ENCODE measurements at places on chromosomes 16 and 17.

- DNase-seq = no peak
Measured at GRCh38 chr17:64326420-64327054, 63.5 kb upstream of the TEX2 start.

- no peak for DNase-seq
Measured at GRCh38 chr17:9195961-9196670, 174.8 kb downstream of the NTN1 start.

- no peak for DNase-seq
Measured at GRCh38 chr17:42078396-42079043, 19.8 kb downstream of the ZNF385C start.

GRCh38 chr17:63246344-63246743 lies 199.8 kb downstream of the CYB561 start:
- no peak for DNase-seq

DNA sequence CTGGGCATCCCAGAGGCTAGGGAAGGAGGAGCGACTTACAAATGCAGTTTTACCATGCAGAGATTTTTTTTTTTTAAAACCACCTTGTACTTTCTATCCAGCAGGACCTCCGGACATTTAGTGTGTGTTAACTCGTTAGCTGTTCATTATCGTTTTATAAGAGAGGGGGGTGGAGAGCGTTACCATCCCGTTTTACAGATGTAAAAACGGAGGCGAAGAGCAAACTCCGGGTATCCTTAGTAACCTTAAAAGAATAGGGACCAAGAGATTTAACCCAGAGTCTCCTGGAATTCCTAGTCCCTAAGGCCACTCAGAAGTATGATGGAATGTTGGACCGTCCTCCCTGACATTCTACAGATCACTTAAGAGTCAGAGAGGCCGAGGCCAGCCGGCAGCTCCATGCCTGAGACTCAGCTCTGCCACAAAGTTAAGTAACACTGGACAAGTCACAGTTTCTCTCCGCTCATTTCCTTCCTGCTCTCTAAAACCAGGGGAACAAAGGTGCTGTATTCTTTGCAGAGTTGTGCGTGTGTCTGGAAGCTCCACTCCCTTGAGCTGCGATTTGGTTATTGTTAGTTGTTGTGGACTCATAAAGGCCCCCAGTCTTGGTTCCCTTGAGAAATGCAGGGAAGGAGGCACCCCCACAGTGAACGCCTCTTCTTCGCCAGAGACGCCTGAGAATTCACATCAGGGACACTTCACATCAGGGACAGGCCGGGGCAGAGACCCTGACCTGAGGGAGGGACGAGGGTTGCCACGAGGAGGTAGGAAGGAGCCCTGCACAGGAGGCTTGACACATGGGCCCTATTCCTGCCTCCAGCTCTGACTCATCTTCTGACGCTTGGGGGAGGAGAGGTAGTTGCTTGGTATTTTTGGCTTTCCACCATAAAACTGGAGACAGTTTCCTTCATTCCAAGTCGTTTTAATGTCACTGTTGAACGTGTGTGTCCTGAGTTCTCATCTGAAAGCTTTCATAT lies 1.2 kb downstream of the DUSP14 start:
- no peak for DNase-seq

Data from non-pigmented ciliary epithelial cell (primary cell).